CD4-positive, alpha-beta T cell (primary cell): ENCODE measurements at places on chromosomes 7 and 10.
A peak's percentile ranks its signal among the peaks of the same experiment; 100 is the strongest.

DNA sequence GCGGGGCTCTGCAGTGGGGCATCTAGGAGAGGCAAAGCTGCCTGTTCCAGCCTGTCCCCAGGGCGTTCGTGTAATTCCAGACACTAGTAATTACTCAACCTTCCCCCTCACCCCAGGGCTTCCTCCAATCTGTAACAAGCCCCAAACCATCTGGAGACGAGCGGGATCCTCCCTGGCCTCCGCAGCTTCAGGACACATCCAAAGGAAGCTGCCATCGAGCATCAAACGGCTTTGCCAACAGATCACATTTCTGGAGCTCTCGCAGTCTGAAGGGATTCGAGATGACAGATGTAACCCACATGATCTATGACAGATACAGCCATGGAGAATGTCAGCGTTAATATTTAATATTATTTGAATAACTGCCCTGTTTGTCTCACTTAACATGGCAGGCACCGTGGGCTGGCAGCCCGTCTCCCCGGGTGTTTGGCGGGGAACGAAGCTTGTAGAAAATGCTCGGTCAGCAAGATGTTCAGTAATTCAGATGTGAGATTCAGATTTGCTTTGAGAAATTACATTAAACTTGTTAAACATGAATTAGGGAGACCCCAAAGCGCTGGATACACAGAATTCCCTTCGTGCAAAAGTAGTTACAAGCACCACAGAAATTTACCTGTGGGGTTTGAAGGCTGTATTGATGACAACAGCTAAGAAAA is 108.5 kb upstream of the C7orf33 start:
- DNase-seq: no peak

GRCh38 chr7:29265208-29265923 is 70.8 kb downstream of the CHN2 start:
- no peak for DNase-seq

DNA sequence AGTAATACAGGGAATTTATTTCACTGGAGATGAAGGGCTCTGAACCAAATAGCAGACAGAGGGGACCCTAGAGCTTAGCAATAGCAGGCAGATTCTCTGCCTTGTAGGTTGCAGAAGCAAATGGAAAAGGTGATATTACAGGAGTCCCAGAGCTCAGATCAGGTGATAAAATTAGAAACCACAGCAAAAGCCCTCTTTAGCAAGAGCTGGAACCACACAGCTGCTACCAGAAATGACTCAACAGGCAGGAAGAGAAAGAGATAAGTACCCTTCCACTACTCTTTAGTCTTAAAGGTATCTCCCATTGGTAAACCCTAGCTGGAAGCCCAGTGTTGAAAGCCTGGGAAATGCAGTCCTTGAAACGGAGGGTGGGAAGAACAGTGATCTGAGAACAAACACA is 535.6 kb upstream of the GHITM start:
- DNase-seq: no peak

DNA sequence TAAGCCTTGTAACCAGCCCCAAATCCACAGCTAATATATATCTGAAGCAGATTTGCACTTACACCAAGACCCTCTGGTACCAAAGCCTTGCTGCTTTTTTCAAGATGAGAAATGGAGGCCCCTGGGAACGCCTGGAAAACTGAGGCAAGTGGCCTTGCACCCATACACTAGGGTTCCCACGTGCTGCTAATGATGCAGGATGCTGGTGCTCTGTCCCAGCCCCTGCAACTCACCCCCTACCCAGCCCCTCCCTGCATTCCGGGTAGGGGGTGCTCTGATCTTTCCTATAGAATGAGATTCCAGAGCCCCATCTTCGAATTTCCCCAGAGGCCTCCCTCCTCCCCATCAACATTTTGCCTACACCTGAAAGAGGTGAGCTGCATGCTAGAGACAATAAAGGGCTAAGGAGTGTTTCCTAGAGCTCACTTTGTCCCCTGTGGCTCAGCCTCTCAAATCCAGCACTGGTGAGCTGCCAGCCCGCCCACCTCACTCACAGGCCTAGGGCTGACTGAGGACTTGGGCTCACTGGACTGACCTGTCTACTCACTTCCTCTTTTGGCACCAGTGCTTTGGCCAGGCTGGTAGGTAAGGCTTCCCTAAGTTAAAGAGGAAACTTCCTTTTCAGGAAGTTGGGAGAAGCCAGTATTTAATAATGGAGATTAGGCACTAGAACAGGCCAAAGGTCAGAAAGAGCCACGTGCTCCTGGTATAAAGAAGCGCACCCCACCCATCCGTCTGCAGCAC is 9.8 kb downstream of the RBP4 start:
- DNase-seq: no peak

- no peak for DNase-seq
These were observed 26.0 kb downstream of the CYTH3 start for GRCh38 chr7:6246251-6246917.

GRCh38 chr7:80763289-80763688 is 124.8 kb downstream of the CD36 start:
- DNase-seq: no peak

GRCh38 chr7:69908454-69908853 is 310.2 kb downstream of the AUTS2 start:
- no peak for DNase-seq

- DNase-seq: no peak
These were observed 6.8 kb downstream of the MPP7 start for GRCh38 chr10:28296023-28296422.

DNA sequence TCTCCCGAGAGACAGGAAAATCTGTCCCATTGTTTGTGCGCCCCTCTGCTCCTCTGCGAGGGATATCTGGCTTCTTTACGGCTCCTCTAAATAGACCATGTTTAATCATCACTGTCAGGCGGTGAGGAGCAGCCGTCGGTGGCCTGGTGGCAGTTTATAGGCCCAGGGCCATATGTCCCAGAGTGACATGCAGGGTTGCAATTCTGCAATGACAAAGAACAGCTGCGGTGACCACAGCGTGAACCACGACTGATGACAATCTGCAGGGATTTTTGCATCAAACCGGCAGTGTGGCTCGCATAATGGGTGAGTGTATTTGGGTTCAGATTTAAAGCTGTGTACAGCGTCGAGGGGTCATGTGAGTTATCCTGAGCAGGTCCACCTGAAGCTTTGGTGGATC is 41.5 kb downstream of the GATA3 start:
- DNase-seq: no peak

GRCh38 chr10:75033399-75034130 is 77.9 kb upstream of the SAMD8 start:
- no peak for DNase-seq

DNA sequence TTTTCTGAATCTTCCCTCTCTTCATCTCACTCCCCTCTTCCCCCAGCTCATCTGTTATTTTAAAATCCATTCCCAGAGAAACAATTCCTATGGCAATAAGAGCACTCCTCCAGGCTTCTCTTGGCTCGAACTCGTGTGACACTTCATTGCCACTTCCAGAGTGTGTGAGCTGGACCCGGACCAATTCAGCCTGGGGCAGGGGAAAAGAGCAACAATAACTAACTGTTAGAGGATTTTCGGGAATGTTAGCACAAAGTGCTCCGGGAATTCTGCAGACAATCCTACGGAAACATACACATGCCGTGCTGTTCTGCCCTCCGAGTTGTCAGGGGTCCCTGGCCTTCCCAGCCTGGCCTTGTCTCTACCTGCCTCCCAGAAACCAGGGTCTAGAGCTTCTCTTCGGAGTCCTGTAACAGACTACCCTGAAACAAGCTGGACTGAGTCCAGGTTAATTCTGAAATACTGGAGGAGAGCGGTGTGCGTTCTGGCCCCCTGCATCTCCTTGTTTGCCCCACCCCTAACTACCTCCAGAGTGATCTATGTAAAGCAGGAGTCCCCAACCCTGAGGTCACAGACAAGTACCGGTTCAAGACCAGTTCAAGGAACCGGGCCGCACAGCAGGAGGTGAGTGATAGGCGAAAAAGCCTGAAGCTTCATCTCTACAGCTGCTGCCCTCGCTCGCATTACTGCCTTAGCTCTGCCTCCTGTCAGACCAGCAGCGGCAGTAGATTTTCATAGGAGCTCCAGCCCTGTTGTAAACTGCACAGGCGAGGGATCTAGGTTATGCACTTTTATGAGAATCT is 11.3 kb downstream of the COL26A1 start:
- DNase-seq: no peak

GRCh38 chr7:66845379-66846095 is 75.5 kb upstream of the TMEM248 start:
- DNase-seq: no peak

- no peak for DNase-seq
These were observed 704.0 kb upstream of the LRRN3 start for GRCh38 chr7:110386913-110387312.

DNA sequence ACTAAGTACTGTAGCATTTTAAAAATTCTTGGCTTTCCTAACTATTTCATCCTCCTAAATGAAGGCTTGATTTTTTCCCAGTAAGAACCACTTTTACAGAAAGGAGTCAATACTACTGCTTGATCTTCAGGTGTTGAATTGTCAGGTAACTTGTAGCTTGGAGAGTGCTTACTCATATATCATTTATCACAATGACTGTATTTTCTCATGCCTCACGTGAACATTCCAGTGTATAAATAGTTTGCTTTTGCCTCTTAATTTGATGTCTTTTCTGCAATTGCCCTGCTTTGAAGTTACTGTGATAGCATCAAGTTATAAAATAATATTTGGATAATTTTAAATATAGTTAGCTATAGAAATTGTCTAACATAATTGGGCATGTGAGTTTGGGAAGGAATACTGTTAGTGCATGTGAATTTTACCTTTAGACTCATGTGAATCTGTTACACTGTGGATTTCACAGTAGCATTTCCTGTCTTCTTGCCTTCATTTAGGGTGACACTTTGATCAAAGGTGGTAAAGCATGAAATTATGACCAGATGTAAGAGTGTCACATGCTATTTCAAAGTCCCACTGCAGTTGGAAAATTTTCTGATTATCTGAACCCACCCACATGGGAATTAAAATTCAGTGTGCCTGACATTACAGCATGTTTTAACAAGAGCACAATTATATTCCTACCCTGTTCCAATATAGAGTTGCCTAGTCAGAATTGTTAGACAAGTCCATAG is 962.8 kb downstream of the DNAJB9 start:
- no peak for DNase-seq

GRCh38 chr7:32868116-32868515 is 23.4 kb downstream of the KBTBD2 start:
- no peak for DNase-seq

GRCh38 chr10:11298116-11298515 is 280.4 kb downstream of the CELF2 start:
- DNase-seq: no peak

- DNase-seq: no peak
These were observed 253.4 kb downstream of the GALNT17 start for GRCh38 chr7:71385330-71385729.

- no peak for DNase-seq
These were observed 159.3 kb downstream of the MGMT start for GRCh38 chr10:129626309-129626708.

DNA sequence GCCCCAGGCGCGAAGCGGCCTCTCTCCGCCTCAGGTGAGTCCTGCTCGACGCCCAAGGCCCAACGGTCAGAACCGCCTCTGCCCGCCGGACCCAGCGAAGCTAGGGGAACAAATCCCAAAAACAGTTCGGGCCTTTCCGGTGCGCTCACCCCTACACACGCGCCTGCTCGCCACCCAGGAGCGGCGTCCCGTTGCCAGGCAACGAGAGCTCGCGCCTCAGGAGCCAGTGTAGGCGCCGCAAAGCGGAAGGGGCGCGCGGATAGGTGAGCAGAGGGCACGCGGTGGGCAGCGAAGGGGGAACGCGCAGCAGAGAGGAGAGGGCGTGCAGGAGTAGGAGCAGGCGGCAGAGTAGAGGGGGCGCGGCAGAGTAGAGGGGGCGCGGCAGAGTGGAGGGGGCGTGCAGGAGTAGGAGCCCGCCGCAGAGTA is at the start of the genes DYDC1 and DYDC2:
DYDC1 (minus strand) TSS at position 193 of the 426 bp plus-strand sequence. CDS start 4,154 bp downstream, outside the sequence.
DYDC2 (plus strand) TSS at position 219 of the 426 bp plus-strand sequence. CDS start 5,663 bp downstream, outside the sequence.
- DNase-seq: peak; percentile 43

DNA sequence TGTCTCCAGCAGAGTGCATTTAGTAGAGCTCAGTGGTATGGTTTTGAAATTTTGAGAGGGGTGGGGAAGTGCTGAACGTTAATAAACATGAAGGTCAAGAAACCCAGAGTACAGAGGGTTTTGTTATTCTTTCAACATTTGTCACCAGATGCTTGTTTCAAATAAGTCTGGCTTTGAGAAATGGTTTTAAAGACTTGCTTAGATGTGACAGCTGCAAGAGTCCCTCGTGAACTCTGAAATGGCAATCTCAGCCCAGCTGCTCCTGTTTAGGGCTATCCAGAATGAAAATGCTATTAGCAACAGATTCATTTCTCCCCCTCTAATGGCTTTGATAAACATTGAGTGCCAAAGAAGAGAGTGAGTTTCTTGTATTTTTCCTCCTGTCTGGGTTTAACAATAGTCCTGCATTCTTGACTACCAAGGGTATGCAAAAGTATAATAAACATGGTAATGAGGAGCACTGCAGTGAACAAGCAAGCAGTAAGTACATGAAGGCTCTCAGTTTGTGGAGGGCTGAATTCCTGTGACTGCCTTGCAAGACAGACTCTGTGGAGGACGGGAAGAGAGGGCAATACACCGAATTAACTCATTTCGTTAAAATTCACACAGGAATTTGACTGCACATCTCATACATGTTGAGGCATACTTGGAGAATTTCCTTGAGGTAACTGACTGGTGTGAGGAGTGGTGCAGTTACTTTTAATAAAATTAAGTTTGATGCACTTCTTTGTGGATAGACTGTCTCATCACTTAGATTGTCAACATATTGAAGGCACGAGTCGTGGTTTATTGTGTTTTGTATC is 490.9 kb downstream of the REEP3 start:
- DNase-seq: no peak

GRCh38 chr7:46900312-46901263 is 681.3 kb downstream of the TNS3 start:
- no peak for DNase-seq

- no peak for DNase-seq
These were observed 8.8 kb upstream of the LAMB4 start for GRCh38 chr7:108138911-108139310.

GRCh38 chr10:75356484-75356883 is 45.1 kb downstream of the ZNF503 start:
- DNase-seq: no peak

GRCh38 chr10:50431133-50431532 is 179.8 kb upstream of the ASAH2 start:
- DNase-seq: no peak

GRCh38 chr10:92413519-92413918 is 122.6 kb downstream of the MARCHF5 start:
- no peak for DNase-seq

- DNase-seq: no peak
These were observed 161.8 kb downstream of the DPY19L1 start for GRCh38 chr7:34875481-34875880.

DNA sequence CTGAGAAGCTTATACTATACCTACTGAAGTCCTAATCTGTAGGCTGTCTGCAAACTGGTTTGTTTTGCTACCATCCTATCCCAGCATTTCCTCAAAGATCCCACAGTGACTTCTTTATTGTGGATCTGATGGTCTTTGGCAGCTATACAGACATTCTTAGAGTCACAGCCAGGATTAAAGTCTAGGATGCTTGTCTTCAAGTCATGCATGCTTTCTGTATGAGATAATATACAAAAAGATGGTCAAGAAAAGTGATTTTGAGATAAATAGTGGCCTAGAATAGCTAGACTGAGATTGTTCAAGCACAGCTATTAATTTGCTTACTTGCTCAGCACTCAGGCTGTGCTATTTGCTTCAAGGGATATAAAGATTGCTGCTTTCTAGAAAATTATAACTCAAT is 454.4 kb downstream of the AUTS2 start:
- no peak for DNase-seq
